ENCODE measurements at places on chromosomes 2 and 18. TPM values are rescaled to one million over a fixed set of nuclear protein-coding genes. Genes with fewer than 3 reads are reported as not detected.

Gene QPCT
- polyA plus RNA-seq = 3.1 TPM

Gene LINC00305
- polyA plus RNA-seq = not detected

Gene LYPD1
- 0.07 TPM for polyA plus RNA-seq

Gene HOXD4
- 0.29 TPM for polyA plus RNA-seq

Gene RAD51AP2
- 0.14 TPM for polyA plus RNA-seq

GRCh38 chr2:105571445-105571987 lies 172.7 kb upstream of the FHL2 start:
- no peak for DNase-seq

DNA sequence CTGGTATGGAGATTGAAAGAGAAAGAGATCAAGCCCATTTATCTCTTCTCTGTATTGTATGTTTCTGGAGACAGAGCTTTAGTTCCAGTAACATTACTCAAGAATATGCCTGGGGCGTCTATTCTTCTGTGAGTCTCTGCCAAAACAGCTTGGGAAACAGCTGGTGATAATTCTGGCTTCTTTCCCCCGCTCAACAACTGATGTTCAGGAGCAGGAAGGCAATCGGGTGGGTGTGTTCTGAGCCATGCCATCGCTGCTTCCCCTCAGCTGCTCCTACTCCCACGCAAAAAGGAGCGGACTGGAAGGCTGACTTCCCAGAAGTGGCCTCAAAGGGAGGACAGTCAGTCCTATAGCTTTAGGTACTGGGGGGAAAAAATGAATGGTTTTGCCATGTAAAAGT lies 695.1 kb downstream of the PLCL1 start:
- DNase-seq = peak; percentile 63

- peak; percentile 82 for DNase-seq
Measured at GRCh38 chr2:64730551-64731262, 77.0 kb upstream of the SERTAD2 start.

DNA sequence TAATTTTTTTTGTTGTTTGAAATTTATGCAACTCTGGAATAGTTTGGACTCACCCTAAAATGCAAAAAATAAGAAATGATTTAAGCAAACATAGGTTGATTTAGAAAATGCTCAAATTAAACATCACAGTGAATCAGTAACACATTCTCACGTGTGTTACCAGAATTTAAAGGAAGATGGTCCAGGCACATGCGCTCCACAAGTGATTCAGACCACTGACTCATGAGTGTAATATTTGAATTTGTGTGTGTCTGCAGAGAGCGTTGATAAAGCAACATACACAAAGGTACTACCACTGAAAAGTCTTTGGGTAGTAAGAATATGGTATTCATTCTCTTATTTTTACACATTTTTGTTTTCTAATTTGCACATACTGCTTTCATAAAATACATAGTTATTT lies 7.9 kb downstream of the SS18 start:
- DNase-seq = no peak

DNA sequence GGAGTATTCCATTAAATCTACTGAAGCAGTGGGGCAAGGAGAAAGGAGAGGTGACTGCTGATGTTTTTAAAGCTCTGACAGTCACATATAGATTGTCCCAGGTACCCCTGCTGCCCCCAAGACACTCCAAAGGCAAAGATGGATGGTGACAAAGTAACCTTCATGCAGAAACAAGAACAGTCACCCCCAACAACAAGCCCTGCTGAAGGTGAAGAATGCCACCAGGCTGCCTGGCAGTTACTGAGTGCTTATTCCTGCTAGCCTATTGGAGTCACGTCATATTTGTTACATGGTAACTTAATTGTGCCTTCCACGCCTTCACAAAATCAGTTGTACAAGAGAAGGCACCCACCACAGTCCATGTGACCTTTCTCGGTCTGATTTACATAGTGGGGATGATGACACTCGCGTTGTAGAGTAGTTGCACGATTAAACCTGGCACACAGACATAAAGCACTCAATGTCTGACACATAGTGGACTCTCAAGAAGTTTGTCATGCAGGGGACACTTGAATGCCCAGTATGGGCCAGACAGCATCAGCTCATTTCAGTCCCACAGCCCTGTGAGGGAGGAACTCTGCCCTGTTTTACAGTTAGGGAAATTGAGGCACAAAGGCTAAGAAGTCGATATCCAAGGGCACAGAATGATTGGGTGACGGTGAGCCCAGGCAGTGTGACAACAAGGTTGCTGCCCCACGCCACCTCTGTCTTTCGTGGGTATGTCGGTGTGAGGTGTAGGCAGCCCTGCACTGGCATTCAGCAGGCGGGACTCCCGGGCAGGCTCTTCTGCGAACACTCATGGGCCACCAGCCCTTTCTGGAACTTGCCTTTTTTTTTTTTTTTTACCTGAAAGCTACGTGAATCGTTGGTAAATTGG lies 62.7 kb downstream of the ZCCHC2 start:
- no peak for DNase-seq

DNA sequence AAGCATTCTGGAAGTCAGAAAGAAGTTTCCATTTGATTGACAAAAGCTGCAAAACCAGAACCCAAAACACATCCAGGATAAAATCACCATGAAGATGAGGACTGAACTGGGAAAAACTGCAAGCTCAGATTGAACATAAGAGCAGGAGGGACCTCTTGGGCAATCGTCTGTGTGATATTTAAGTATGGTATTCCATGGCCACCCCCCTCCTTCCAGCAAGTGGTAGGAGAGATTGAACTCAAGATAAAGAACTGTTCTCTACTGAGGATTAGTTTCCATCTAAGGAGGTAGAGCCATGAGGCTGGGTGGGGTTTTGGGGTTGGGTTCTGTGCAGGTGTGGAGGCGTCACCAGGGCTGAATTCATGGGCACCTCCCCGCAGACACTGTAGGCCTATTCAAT lies 251.1 kb downstream of the NCKAP5 start:
- no peak for DNase-seq

GRCh38 chr18:8379187-8379941 lies 229.9 kb upstream of the RAB12 start:
- no peak for DNase-seq

DNA sequence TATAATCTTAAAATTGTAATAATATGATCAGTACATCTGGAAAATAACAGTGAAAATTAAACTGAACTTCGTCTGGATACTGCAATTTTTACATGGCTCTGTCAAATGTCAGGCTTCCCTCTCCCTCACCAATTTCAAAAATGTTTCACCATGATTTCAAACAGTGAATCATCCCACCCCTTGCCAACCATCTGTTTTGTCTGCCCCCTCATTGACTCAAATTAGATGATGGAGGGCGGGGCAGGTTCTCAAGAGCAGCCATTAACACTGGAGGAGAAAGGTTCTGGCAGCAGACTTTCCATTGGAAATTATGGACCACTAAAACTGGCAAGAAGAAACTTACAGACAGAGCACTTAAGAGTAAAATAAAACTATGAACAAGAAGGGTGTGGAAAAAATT lies 1195.7 kb upstream of the ZEB2 start:
- no peak for DNase-seq

DNA sequence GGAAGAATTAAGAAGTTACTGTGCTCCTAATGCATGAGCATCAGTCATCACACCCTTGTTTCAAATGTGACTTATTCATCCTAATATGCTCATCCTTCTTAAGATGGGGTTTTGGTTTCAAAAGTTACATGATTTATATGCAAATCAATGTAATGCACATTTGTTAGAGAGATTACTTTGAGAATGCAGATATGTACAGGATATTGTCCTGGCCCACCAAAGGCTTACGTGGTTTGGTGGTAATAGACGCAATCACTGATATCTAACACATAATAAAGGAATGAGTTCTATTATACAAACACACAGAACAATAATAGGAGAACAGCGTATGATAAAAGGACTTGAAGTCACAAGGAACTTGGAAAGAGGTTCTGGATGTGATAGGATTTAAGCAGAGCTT lies 11.1 kb upstream of the COL5A2 start:
- no peak for DNase-seq

DNA sequence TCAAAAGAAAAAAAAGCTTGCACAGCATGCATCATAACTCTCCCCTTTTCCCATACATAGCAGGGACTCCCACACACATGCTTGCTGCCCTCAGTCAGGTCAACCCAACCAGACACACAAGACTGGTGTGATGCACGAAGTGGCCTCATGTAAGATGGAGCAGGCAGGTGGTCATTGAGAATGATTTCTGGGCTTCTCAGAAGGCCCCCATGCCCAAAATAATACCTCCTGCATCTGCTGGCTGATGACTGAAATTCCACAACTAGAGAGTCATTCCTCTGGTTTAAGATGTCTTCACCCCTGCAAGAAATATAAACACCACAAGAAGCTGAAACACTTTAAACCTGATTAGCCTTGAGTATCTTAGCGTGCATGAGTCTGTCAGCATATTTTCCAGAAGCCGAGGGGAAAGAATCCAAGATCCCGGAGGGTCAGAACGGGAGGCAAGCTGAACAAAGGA lies 131.1 kb downstream of the AFF3 start:
- no peak for DNase-seq

- no peak for DNase-seq
Measured at GRCh38 chr2:43311276-43311675, 84.9 kb upstream of the ZFP36L2 start.

GRCh38 chr18:13136056-13136903 lies 82.3 kb upstream of the LDLRAD4 start:
- DNase-seq = peak; percentile 83

DNA sequence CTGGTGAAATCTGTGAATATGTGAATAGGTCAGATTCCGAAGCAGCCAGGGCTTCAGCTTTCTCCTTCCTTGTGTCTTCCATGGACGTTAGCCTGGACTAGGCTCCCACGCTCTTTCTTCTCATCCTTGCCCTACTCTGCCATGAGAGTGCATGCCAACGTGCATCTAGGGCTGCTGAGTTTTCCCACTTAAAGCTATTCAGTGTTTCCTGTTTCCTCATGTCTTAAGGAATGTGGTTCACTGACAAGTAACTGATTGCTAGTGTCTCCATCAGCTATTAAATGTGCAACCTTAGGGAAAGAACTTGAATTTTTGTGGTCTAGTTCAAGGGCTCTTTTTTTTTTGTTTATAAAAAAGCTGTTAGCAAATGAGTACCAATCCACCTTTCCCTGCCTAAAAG lies 642.3 kb upstream of the LINC00305 start:
- DNase-seq = no peak

DNA sequence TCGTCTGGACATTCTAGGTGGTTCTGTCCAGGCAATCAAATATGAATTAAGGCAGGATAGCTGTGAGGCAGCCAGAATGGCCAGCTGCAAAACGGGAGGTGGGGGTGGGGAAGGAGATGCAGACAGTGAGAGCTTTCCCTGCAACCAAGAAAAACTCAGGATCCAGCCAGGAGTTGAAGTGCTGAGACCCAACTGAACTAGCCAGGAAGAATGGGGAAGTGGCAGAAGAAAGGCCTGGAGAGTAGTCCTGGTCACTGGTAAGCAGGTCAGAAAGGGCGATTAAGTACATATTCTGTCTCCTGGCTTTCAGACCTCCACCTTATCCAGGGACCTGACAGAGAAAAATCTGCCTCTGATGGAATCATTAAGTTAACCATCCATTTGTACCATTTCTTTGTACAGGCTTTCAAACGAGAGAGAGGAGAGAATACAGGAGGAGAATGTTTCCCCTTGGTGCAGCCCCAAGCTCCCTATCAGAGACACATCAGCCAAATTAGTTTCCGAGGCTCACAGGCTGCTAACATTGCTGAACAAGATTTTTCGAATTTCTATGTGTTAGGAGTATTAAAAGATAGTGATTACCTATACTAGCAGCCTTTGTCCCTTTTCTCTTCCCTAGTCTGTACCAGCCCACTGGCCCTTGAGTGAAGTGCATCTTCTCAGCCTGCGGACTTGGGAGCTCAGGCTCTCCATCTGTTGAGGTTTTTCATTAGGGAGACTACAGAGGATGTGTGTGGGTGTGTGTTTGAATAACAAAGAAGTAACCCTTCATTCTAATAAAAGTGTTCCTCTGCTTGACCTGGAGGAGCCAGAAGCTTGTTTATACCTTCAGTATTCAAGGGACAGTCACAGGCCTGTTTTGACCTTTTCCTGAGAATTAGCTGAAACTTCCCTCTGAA lies 12.5 kb upstream of the HOXD1 start:
- no peak for DNase-seq

DNA sequence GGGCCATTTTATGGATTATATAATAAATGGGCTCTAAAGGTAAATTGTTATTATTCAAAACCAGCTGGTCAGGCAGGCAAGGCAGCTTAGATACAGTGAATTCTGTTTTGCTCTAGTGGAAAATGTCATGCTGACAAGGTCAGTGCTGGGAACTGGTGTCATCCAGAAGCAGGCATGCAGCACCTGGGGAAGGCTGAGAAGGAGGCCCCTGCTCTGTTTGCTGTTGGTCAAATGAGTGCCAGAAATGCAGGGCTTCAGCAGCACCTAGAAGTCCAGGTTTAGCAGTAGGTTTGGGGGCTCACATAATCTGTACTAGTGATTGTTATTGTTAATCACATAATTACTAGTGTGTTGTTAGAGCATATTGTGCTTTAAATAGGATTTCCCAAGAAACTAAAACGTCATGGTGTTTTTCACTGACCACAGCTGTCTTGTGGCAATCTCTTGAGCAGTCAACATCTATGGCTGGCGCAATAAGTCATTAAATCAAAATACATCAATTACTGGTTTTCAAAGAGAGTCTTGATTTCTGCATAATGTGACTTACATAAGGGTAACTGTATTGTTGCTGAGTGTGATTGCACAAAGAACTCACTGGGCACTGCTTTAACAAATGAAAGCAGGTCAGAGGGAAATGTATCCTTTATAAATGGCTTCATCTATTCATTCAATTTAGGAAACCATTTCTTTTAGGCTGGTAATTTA lies 99.1 kb downstream of the MYO3B start:
- no peak for DNase-seq

DNA sequence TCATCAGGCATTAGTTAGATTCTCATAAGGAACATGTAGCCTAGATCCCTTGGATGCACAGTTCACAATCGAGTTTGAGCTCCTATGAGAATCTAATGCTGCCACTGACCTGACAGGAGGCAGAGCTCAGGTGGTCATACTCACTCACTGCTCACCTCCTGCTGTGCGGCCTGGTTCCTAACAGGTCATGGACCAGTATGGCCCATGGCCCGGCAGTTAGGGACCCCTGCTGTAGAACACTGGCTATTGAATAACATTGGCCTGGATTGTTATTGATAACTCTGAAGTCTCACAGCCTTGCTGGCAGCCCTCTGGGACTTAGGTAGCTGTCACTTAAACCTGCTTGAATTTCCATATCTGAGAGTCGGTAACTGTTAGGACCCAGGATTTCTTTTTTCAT lies 114.5 kb upstream of the ALPP start:
- no peak for DNase-seq
